ENCODE measurements at places on chromosomes 5 and 9.

GRCh38 chr9:129140397-129141065 lies 29.3 kb downstream of the PTPA start:
- no peak for DNase-seq

GRCh38 chr5:172911976-172912375 lies 47.2 kb upstream of the RPL26L1 start:
- no peak for DNase-seq

DNA sequence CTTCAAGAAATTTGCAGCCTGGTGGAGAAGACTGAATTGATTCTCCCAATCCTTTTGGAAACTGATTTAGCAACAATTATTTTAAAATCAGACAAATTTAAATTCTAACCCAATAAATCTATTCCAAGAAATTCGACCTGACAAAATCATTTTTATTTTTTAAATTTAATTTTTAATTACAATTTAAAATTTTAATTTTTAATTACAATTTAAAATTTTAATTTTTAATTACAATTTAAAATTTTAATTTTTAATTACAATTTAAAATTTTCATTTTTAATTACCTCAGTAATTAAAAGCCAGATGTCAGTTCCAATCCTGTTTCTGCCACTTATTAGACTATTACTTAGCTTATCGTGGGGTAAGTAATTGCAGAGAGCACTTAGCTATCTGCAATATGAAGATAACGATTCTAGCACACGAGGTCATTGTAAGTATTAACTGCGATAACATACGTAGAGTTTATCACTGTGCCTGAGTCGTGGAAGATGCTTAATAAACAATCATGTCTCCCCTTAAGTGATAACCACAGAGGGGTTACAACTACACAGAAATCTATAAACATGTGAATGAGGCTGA lies 346.4 kb upstream of the SLC24A2 start:
- no peak for DNase-seq

DNA sequence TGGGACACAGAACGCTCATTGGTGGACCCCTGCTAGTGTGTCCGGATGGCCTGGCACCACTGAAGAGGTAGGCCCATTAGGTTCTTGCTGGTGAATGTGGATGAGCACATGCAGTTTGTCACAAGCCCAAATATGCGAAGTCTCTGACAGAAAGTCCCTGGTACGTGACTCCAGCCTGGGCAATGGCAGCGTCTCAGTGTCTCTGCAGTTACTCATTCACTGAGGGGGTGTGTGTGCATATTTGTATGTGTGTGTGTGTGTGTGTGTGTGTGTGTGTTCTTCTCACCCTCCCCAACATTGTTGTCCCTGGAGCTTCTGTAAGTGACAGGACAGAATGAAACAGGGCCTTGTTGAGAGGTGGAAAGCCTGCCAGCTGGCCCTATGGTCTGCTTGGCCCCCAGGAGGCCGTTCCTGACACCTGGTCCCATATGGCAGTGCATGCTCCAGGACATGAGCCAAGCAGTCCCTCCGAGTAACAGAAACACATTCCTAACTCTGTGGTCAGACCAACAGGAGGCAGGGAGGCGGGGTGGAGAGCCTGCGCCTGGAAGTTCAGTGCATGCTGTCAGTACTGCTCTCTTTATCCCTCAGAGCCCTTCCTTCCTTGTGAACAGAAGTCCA lies 169.9 kb downstream of the SLC28A3 start:
- DNase-seq = peak; percentile 92

DNA sequence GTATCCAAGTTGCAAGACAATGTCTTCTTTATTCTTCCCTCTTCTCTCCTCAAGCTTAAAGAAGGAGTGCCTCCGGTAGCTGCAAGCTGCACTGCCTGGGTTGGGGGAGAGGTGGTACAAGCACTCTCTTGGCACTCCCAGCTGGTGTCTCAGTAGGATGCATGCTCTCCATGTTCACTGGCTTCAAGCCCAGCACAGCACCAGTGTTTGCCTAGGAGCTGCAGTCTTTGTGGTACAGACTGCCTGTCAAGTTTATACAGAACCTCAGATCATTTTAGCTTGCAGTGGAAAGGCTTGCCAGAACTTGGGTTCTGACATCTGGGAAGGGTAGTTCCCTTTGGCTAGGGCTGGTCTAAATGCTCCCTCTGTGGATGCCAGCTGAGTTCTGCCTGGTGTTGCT lies 505.6 kb downstream of the MAN2A1 start:
- no peak for DNase-seq

GRCh38 chr5:108184940-108185339 lies 197.0 kb downstream of the FBXL17 start:
- no peak for DNase-seq

GRCh38 chr9:4160249-4160648 lies 139.6 kb downstream of the GLIS3 start:
- no peak for DNase-seq

Data from BJ (cell line).